ENCODE measurements at places on chromosomes 11 and 22.

DNA sequence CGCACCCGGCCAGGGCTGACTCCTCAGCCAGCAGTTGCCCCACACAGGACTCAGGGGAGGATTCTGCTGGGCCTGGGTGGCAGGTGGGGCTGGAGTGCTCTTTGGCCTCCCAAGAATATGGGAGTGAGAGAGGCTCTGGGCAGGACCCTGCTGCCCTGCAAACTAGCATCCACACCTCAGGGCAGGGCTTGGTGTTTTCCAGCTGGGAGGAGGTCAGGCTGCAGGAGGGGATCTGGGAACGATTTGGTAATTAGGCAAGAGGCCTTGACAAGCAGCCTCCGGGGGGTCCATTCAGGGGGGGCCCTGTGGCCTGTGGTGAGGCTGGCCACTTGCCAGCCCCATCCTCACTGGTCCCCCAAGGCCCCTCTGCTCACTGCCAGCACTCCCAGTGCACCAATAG is 35.8 kb downstream of the WNT11 start:
- no peak for DNase-seq

- no peak for DNase-seq
Observed at GRCh38 chr11:90639461-90639993, 416.7 kb upstream of the CHORDC1 start.

GRCh38 chr11:1075341-1075911 is 752 bp downstream of the MUC2 start:
- DNase-seq: no peak

DNA sequence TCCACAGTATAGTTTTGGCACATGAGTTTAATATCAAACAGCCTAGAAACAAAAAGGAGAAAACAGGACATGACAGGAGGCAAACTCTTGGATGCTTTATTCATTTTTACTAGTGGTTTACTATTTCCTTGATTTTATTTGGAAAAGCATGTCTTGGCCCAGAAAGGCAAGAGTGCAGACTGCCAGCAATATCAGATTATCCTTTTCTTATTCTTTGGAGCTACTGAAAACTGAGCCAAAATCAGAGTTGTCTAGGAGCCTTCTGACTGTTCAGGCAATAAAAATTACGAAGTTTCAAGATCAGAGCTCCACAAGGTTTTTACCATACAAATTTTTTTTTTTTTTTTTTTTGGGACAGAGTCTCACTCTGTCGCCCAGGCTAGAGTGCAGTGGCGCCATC is 16.0 kb downstream of the CELF1 start:
- no peak for DNase-seq

DNA sequence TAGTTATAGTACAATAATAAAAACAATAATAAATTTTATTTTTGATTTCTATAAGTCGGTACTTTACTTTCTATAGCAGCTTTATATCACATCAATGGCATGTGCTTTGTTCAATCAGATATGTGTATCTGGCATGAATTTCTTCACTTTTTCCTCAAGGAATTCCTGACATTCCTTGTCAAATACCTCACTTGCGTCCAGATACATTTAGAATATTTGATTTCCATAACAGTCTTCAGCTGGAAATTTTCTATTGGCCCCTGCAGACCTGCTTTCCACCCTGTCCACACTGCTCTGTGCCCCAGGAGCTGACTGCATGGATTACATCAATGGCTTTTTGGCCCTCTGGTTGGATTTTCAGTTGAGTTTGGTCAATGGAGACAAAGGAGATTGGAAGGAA is 93.2 kb downstream of the FAR1 start:
- no peak for DNase-seq

DNA sequence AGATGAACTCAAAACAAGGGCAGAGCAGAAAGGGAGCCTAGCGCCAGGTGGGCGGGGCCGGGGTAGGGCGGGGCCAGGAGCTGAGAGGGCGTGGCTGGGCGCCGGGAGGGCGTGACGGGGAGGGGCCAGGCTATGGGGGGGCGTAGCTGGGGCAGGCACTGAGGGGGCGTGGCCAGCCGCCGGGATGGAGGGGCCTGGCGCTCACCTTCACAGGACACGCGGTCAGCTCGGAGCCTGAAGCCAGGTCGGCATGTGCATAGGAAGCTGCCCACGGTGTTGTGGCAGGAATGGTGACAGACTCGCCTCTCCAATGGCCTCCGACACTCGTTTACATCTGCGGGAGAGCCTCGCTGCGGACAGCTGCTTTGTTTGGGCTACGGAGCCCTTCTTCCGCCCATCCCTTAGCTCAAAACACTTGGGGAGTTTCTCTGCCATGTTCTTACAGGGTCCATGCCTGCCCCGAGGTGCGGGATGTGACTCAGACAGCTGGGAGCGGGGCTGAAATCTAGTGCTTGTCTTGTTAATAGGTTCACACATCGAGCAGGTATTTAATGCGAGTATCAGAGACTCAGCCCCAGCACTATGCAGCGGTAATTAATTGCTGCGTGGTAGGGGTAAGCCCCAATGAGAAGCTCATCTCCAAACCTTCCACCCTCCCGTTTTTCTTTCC is 13.4 kb downstream of the VWCE start:
- DNase-seq: no peak

- no peak for DNase-seq
Observed at GRCh38 chr22:30284666-30285065, 4.6 kb downstream of the CASTOR1 start.

DNA sequence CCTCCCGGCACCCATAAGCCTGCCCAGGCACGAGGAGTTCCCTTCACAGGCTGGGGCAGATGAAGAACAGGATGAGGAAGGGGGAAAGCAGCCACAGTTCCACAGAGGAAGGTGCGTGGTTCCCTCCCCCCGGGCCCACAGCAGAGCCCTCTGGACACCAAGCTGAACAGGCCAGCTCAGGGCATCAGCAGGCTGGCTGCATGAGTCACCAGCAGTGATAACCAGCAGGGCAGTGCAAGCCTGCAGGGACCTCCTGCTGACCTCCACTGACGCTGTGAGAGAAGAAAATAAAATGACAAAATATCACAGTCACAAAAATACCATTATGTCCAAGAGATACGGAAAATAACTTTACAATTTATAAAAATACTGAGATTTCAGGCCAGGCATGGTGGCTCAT is 11.5 kb downstream of the RTL6 start:
- DNase-seq: no peak

- DNase-seq: no peak
Observed at GRCh38 chr11:95589893-95590612, 199.5 kb downstream of the FAM76B start.

- no peak for DNase-seq
Observed at GRCh38 chr11:45319077-45319476, 32.9 kb upstream of the SYT13 start.

DNA sequence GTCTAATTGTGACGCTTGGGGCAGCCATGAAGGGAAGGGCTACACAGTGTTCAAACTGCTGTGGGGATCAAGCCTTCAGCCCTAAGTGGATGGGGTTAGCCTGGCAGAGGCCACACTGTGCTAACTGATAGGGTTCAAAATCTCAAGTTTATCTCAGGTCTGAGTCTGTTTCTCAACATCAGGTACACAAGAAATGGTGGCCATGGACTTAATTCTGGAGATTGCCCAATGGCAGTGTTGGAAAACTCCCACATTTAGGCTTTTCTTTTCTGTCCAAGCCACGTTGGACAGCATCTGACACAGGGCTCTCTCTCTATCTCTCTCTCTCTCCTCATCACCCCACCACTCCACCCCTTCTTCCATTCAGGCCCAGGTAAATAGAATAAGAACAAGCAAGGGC is 10.9 kb upstream of the DGAT2 start:
- DNase-seq: no peak

- no peak for DNase-seq
Observed at GRCh38 chr11:8814923-8815240, 96.1 kb upstream of the AKIP1 start.

DNA sequence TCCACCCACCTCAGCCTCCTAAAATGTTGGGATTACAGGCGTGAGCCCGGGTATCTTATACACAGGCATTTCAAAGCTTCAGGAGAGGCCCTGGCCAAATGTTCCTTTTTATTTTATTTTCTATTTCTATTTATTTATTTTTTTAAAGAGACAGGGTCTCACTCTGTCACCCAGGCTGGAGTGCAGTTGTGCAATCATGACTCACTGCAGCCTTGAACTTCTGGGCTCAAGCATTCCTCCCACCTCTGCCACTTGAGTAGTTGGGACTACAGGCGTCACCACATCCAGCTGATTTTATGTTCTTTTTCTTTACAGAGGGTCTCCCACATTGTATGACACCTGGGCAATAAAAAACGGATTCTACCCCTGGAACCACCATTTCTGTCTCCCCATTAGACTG is 71.2 kb downstream of the FBXO7 start:
- no peak for DNase-seq

DNA sequence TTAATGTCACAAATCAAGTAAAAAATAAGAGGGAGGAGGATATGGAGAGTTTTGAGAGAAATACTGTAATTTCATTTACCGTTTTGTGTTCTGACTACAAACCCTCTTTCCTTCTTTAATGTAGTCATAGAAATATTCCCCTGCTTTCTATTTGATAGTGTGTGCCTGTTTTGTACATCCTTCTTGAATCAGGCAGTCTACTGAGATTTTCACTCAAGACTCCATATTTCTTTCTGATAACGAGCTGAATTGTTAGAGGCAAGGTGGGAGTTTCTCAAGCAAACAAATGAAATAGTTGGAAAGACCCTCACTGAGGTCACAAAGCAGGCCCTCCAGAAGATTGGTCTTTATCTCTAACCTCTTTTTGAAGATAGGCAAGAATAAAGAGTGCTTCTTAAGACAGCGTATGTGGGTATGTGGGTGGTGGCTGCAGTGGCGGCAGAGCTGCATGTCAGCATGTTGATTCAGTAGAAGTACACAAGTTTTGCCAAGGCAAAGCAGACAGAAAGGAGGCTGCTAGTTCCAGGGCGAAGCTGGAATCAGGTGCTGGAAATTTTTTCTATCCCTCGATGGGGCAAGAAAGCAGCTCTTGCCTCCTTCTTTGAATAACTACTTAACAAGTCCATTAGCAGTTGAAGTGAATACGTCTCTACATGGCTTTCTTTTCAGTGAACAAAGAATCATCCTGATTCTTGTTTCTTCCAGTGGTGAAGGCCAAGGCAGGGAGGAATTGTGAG is 164.2 kb downstream of the FAM76B start:
- no peak for DNase-seq

DNA sequence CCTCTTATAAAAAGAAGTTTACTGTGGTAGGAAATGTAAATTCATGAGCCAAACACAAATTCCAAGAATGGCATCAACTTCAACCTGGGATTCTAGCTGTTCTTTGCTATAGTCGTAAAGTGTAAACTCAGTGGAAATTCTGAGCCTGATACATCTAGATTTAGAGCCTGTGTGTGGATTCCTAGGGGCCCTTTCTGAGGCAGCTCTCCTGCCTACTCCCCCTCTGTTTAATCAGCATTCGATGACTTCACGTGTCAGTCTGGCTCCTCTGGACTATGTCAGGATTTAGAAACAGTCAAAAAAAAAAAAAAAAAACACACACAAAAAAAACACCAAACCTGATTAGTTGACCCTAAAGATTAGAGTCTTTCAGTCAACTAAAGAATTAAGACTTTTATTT is 93.1 kb upstream of the SC5D start:
- no peak for DNase-seq

DNA sequence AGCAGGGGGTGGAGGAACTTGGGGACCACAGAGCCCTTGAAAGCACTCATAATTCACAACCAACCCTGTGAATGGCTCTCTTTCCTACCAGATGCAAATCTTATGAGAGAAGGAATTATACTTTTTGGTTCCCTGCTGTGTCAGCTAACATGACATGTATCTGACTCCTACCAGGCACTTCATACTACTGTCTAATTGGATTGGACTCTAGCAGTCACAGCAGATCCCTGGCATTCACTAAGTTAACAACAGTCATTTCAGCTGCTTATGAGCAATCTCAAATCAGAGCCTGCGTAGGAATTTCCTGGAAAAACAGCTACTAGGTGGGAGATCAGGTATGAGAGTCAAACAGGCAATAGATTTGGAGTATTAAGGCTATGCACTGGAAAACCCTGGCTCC is 11.1 kb upstream of the ENDOD1 start:
- DNase-seq: no peak

DNA sequence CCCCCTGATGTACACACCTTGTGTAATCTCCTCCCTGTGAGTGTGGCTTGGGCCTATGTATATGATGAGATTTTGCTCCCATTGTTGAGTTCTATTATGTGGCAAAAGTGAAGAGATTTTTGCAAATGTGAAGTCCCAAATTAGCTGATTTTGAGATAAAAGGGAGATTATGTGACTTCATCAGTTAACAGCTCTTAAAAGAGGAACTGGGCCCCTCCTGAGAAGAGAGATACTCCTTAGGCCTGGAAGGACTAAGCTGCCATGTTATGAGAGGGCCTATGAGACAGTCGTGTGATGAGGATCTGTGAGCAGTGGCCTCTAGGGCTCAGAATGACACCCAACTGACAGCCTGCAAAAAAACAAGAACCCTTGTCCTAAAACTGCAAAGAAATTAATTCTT is 93.4 kb downstream of the OR5AK2 start:
- DNase-seq: no peak

- DNase-seq: no peak
Observed at GRCh38 chr11:62260261-62260953, 9.6 kb upstream of the SCGB2A2 start.

DNA sequence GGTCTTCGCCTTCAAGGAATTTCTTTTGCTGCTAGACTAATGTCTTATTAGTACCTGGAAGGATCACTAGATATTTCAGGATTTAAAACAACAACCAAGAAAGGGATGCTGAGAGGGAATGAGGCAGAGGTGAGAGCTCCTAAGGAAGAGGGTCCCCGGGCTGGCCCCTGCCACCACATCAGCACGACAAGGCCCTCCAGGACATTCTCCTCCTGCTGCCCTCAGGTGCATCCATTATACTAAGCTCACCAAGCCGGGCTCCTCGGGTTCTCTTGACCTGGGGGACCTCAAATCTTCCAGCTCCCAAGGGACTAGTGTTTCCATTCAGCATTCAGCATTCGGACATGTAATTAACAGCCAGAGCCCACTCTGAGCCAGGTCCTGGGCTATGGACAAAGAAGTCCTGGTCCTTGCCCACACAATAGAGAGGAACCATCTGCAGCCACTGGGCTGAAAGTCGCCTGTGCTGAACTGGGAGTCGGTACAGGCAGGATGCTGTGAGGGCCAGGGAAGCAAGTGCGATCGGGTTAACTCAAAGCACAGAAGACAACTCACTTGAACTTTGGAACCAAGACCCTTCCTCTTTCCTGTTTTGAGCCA is 29.4 kb upstream of the OAF start:
- no peak for DNase-seq

GRCh38 chr22:20238901-20239675 is 29.0 kb downstream of the RTN4R start:
- DNase-seq: no peak

- DNase-seq: no peak
Observed at GRCh38 chr11:78290293-78291176, 101.8 kb downstream of the USP35 start.

- no peak for DNase-seq
Observed at GRCh38 chr22:38135133-38135706, 24.7 kb upstream of the BAIAP2L2 start.

DNA sequence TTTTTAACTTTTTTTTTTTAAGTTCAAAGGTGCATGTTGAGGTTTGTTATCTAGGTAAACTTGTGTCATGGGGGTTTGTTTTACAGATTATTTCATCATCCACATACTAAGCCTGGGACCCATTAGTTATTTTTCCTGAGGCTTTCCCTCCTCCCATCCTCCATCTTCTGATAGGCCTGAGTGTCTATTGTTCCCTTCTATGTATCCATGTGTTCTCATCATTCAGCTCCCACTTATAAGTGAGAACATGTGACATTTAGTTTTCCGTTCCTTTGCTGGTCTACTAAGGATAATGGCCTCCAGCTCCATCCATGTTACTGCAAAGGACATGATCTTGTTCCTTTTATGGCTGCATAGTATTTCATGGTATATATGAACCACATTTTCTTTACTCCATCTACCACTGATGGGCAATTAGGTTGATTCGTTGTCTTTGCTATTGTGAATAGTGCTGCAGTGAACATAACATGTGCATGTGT is 14.4 kb downstream of the DEUP1 start:
- no peak for DNase-seq

All from globus pallidus (tissue), 1 donor.